HT-29 (cell line): ENCODE measurements at places on chromosomes 11 and 22.

GRCh38 chr11:131614631-131615030 is 244.2 kb downstream of the NTM start:
- DNase-seq, result no peak

- DNase-seq, result no peak
Measured at GRCh38 chr11:102138670-102139069, 28.4 kb downstream of the YAP1 start.

DNA sequence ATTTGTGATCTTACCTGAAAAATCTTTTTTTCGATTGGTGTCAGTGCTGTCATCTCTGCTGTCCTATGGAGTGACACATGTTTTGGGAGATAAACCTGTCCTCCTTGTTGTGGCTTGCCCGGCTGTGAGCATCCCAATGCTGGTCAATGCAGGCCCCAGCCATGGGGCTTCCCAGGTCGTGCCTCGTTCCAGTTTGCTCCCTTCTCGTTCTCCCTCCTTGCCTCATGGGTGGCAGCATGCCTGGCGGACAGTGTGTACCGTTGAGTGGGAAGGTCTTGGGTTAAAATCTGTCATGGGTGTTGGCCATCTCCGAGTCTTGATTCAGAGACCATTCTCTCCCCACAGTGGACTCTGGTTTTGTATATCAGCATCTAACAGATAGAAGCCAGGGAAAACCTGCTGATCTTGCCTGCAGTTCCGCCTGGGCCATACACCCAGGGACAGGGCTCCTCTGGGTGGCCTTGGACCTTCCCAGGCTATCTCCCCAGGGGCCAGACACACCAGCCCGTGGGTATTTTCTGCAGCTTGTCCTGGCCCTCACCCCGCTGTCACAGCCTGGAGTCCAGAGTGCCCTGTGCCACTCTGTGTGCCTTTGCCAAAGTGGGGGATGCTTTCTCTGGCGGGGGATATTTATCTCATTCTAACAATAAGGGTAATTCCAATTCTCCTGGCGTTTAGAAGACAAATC is 208.1 kb downstream of the TBC1D22A start:
- no peak for DNase-seq

- DNase-seq, result no peak
Measured at GRCh38 chr22:50525858-50526107, 385 bp upstream of the SCO2 start.

- DNase-seq, result no peak
Measured at GRCh38 chr22:38414009-38414395, 41.0 kb downstream of the KCNJ4 start.

DNA sequence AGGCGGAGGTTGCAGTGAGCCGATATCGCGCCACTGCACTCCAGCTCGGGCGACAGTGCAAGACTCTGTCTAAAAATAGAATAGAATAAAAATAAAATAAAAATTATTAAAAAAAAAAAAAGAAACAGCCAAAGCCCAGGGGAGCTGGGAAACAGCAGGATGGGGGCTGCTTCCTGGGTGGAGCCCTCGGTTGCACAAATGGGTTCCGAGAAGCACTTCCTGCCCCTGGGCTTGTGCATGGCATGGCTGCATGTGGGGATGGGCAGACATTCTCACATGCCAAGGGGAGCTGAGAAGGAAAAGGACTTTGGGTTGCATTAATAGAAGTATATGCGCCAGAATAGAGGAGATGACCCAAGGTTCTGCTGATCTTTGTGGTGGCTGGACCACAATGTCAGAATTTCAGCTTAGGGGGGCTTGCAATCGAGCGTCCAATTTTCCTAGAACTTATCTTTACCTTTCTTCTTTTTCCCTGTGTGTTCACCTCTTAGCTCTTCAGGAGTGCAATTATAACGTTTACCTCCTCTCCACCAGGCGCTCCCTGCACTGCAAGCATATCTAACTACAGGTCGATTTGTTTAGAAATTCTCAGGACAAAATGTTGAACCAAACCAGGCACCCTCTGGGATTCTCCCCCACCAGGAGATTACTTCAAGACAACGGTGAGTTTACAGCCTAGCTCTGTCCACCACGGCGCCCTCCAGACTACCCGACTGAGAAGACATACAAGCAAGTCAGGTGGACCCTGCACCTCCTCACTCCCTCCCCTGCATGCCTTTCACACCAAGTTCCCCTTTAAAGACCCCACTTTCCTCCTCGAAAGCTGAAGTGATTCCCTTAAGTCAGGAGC is 53.2 kb downstream of the SHISAL1 start:
- no peak for DNase-seq

- DNase-seq, result no peak
Measured at GRCh38 chr11:80061056-80061455, 620.2 kb upstream of the TENM4 start.

DNA sequence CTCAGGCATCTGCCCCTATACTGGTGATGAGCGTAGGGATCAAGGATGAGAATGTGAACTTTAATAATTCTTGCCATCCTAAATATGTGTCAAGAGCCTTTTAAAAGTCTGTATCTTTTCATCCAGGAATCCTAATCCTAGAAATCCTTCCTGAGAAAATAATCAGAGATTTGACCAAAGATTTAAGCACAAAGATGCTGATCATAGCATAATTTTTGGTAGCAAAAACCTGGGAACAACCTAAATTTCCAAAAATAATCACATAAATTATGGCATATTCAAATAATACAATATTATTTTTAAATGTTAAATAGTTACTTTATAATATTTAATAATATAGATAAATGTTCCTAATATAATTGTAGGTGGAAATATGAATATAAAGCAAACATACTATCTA is 76.1 kb downstream of the SERGEF start:
- no peak for DNase-seq

DNA sequence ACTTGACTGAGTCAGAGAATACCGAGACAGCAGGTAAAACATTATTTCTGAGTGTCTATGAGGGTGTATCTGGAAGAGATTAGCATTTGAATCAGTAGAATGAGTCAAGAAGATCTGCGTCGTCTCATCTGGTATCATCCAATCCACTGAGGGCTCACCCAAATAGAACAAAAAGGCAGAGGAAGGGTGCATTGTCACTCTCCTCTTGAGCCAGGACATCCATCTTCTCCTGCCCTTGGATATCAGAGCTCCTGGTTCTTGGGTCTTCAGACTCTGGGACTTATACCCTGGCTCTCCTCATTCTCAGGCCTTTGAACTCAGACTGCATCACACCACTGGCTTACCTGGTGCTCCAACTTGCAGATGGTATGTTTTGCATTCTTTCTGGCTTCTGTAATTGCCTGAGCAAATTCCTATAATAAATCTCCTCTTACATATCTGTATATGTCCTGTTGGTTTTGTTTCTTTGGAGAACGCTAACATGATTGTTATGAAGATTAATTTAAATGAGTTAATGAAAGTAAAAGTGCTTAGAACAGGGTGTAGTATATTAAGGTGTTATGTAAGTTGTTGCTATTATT is 49.3 kb downstream of the ME3 start:
- no peak for DNase-seq

- no peak for DNase-seq
Measured at GRCh38 chr11:131800452-131800851, 430.0 kb downstream of the NTM start.

DNA sequence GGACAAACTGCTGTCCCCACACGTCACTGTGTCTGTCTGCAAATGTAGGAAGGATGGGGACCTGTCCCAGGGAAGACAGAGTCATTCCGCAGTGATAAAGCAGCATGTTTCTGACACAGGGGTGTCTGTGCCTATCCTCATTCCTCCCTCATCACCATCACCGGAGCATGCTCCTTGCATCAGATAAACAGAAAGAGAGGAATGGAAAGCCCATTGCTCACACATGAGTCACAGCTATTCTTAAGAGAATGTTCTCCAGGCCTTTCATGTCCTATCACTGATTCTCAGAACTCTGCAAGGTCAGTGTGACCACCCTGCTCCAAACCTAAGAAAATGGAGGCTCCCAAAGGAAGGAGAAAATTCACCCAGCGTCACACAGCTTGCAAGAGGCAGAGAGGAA is 38.9 kb downstream of the ZNF195 start:
- DNase-seq, result no peak

GRCh38 chr11:36578458-36578857 is 10.7 kb downstream of the RAG1 start:
- DNase-seq, result no peak

GRCh38 chr11:69075421-69076128 is 26.8 kb downstream of the TPCN2 start:
- no peak for DNase-seq

DNA sequence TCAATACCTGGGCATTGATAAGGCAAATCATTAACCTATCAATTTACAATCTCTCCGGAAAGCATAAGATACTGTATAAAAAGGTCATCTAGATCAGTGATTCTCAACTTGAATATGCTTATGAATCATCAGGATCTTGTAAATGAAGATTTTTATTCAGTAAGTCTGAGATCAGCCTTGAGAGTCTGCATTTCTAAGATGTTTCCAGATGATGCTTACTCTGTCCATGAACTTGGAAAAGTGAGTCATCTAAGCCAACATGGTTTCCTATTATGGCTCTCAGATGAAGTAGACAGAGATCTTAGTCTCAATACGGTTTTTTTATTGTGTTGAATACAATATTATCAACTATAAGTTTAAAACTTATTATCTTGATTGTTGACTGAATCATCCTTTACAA is 226.4 kb upstream of the KIRREL3 start:
- no peak for DNase-seq

GRCh38 chr22:39738746-39739145 is 154.8 kb downstream of the ENTHD1 start:
- DNase-seq, result no peak

- no peak for DNase-seq
Measured at GRCh38 chr11:74288161-74288560, 23.3 kb downstream of the P4HA3 start.

DNA sequence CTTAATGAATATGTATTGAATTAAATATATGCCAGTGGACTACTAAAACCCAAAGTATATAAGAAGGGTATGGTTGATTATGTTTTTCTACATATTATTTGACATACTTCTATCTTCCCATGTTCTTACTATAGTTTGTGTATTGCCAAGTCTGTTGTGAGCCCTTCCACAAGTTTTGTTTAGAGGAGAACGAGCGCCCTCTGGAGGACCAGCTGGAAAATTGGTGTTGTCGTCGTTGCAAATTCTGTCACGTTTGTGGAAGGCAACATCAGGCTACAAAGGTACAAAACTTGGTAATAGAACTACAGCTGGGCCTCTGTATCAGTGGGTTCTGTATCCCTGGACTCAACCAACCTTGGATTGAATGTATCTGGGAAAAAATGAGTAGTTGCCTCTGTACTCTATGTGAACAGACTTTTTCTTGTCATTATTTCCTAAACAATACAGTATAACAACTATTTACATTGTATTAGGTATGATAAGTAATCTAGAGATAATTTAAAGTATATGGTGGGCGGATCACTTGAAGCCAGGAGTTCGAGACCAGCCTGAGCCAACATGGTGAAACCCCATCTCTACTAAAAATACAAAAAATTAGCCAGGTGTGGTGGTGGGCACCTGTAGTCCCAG is 38.7 kb upstream of the TTC36 start:
- peak; percentile 91 for DNase-seq

DNA sequence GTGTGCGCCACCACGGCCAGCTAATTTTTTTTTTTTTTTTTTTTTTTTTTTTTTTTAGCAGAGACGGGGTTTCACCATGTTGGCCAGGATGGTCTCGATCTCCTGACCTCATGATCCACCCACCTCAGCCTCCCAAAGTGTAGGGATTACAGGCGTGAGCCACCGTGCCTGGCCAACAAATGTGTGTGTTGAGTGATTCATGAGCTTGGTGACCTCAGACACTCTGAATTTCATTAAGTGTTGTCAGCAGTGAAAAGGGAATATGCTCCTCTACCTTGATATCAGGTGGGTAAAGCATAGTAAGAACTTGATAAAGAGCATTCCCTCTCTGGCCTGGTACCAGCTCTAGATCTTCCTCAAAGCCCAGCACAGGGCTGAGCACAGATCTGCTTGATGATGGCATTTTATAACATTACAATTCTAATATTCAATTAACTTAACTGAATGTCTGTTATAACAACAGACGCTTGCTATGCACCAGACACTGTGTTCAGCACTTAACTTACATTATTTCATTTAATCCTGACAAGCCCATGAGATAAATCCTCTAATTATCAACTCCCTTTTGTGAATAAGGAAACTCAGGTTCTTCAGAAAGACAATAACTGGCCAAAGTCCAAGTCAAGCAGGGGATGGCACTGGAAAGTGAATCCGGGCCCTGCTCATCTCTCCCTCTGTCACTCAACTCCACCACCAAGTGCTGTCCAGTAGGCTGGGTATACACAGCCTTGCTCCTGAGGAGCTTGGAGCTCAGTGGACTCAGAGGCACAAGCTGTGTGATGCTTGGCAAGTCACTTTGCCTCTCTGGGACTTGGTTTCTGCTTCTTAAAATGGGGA is 13.0 kb downstream of the TBC1D10A start:
- no peak for DNase-seq

- no peak for DNase-seq
Measured at GRCh38 chr22:49370627-49371301, 456.9 kb downstream of the BRD1 start.
